ENCODE measurements at places on chromosomes 3 and 15.

DNA sequence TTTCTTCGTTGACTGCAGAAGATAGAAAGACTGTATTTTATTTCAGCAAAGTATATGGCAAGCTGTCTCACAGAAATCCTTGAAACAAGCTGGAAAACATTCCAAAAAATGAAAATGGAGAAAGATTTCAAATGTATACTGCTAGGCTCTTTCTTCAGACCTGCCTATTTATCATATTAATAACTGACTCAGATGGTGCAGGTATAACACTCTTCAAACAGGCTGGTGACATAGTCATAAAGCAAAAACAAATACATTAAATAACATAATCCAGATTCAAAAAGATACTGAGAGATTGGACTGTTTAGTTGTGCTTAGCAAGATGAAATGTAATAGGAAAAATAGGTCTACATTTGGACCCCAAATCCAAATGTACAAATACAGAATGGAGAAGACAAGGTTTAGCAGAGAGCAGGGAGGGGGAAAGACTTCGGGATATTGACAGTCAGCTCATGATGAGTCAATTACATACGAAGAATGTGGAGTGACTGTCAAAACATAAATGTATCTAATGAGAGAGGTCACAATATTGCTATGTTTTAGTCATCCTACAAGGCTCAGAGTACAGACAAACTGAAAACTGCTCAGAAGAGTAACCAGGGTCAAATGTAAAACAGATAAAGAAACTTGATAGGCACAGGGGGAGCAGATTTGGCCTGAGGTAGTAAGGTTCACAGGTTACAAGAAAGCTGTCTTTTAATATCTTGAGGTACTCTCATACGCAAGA is 88.7 kb downstream of the DMXL2 start:
- no peak for DNase-seq

DNA sequence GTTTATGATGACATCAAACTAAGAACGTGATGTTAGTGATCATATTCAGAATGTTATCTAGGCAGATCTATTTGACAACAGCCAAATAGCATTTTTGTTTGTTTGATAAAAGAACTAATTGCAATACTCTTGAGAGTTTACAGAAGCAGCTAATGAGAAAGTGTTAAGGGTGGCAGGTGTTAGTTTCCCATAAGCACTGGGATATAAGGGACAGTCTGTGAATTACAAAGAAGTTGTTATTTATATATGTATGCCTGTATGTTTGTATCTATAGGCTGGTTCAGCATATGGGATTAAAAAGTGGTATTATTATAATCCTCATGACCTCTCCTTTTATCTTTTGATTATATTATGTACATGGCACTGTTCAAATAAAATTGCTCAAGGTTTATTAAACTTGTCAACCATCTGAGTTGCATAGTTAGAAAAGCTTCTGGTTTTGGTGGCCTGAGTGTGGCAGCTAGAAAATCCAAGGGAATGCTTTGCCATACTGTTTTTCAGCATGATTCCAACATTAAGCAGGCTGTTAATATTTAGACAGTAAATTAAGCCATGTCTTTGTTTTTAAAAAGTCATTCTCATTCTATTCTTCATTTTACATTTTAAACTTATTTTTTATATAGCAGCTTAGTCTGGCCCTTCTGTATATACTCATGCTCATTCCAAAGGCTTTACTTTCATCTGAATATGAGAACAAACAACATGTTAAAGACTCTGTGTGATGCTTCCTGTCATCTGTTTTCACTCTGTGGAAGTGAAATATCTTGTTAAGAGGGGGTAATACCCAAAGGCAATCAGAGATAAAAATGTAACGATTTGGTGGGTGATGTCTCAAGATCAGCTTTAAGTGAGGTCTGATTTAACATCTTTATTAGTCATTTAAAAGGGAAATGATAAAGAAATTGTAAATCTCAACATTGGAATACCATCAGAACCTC is 13.1 kb downstream of the ROBO2 start:
- DNase-seq = no peak

DNA sequence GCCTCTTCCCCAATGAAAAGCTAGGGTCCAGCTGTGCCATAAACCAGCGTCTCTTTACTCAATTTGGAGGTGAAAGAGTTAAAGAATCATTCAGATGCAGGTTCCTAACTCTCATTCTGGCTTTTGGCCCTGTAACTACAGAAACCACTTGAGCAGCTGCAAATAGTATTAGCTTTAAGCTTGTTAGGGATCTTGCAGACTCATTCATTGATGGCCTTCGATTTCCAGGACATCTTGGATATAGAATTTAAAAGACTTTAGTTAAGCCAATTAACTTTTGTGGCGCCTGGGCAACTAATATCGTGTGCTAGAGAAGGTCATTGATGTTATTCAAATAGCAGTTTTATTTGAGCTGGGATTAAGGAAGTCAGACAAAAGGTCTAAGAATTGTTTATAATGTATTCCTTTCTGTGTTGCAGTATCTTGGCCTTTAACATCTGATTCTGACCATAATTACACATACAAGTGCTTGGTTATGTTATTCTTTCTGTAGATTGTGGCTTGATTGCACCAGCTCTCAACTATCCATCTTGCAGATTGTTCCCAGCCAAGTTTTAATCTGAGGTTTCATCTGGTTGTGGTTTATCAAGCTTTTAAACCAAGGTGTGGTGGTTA is 185.3 kb downstream of the CACNA2D3 start:
- DNase-seq = no peak

DNA sequence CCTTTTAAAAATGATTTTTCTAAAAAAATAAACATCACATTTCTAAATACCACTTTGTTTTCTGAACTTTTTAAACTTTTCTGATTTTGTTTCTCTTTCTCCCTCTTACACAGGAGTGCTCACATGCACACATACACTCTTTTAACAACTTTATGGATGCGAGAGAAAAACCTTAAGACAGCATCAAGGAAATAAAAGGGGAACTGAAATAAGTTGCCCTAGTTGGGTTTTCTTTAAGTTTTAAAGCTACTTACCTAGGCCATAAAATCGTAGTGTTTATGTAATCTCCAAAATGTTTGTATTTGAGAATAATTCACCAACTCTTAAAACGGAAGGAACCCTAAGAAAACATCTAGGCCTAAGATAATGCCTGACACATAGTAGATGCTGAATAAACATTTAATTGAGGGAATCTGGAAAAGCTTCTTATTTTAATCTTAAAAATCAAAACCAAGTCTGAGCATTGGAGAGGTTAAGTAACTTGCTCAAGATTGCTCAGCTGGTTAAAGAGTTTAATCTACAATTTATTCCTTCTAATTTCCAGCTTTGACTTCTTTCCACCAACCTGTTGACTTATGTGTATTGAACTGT is 1.2 kb upstream of the BBX start:
- no peak for DNase-seq

DNA sequence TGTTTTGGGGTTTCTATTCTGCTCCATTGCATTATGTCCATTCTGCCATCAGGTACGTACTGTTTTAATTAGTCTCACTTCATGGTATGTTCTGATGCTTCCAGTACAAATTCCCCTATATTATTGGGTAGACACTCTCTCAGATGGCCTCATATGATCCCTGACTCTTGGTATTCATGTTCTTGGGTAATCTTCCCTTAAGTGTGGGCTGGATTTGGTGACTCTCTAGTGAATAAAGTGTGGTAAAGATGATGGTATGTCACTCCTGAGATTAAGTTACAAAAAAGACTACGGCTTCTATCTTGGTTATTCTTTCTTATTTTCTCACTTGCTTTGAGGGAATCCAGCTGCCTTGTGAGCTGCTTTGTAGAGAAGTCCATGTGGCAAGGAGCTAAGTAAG is 89.6 kb upstream of the TBC1D5 start:
- no peak for DNase-seq

GRCh38 chr3:9903238-9903624 is 583 bp downstream of the IL17RE start:
- DNase-seq = peak; percentile 74

- no peak for DNase-seq
Observed at GRCh38 chr3:125050488-125051090, 5.2 kb downstream of the HEG1 start.

GRCh38 chr3:71942432-71943187 is 157.7 kb upstream of the PROK2 start:
- no peak for DNase-seq

- DNase-seq = no peak
Observed at GRCh38 chr3:133899311-133899710, 3.6 kb upstream of the RAB6B start.

DNA sequence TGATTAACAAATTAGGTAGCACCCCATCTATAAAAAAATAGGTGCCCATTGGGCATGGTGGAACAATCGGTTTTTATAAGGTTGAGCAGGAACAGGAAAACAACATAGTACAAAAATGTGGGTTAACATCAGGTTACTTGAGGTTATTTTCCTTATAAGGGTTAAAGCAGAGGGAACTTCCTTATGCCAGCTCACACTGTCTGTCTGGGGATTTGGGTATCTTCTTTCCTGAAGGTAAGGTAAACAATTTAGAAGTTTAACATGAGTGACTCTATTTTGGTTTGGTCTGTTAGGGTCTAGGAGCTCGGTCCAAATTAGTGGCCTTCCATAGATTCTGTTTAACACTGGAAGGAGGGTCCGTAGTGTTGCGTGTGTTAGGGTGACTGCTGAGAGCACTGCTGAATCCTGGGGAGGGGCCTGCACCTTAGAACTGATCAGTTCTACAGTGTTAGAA is 14.7 kb downstream of the CHD2 start:
- DNase-seq = no peak

DNA sequence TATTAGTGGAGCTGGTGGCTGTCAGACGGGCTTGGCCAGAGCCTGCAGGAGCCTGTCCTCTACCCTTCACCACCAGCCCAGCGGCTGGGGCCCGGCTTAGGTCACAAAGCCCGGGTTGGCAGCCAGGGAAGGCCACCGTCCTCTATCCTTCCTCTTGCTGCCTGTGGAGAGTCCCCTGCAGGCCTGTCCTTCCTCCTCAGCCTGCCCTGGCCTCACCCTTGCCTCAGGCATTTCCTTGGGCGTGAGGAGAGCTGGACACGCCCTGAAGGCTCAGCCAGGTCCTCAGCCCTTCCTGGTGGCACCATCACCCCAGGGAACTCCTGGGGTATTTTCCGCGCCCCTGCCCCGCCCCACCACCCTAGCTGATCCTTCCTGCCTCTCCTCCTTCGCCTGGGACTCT is 7.7 kb downstream of the CHAC1 start:
- no peak for DNase-seq

DNA sequence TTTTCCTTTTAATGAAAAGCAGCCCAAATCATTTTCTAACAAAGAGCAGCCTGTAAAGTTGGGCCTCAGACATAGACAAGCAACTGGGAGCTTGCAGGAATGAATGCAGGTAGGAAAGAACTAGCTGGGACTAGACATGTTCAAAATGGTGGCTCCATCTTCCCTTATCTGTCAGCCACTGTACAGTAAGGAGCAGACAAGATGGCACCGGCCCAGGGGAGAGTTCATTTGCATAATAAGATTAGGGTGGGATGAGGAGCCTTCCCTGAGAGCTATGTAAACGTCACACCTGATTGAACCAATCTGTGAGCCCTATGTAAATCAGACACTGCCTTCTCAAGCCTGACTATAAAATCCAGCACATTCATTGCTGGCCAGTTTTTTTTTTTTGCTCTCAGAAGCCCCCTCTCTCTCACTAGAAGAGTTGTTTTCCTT is 59.7 kb upstream of the GK5 start:
- DNase-seq = no peak

DNA sequence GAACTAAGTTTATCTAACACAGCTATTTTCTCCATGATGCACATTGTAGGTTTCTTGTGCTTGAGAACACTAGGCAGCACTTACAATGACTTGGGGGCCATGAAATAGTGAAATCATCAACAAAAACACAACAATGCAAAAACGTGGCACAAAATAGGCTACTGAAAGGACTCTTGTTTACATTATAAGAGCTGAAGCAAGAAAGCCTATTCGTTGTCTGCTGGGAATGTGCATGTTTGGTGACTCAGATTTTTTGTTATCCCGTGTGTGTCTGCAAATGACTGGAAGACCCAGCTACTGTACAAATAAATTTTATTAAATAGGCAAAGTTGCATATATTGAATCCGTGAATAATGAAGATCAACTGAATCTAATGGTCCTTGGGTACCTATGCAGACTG is 85.0 kb downstream of the TCF12 start:
- DNase-seq = peak; percentile 12

- peak; percentile 92 for DNase-seq
Observed at GRCh38 chr15:31554261-31554660, 227.6 kb downstream of the KLF13 start.

DNA sequence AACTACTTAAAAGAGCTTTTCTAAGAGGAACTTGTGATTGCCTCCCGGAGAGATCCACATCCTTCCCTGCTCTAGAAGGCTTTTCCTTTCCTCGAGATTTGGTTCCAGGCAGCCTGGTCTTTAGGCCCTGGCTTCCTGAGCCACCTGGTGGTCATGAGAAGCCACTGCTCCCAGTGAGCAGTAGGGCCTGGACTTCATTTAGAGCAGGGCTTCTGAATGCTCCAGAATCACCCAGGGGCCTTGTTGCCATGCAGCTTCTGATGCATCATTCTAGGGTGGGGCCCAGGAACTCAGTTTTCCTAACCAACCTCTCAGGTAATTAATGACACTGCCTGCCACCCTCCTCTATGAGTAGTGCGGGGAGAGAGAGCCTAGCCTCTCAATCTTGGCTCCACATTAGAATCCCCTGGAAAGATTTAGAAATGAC is 29.6 kb downstream of the PSMD6 start:
- DNase-seq = peak; percentile 91

DNA sequence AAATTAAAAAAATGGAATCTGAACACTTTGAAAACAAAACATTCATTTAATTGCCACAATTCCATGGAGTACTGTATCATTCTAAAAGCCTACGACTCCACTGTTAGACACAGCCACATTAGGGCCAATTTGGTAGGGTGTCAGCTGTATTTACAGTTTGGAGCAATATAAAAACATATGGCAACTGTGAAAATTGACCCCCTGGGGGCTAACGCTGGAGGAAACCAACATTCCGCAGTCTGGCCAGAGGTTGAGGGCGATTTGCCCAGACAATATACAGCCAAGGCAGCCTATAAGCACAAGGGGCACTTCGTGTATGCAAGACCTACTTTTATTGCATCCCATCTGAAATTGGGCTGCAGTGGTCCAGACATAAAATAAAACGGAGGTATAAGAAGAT is 476.5 kb upstream of the WNT5A start:
- no peak for DNase-seq

DNA sequence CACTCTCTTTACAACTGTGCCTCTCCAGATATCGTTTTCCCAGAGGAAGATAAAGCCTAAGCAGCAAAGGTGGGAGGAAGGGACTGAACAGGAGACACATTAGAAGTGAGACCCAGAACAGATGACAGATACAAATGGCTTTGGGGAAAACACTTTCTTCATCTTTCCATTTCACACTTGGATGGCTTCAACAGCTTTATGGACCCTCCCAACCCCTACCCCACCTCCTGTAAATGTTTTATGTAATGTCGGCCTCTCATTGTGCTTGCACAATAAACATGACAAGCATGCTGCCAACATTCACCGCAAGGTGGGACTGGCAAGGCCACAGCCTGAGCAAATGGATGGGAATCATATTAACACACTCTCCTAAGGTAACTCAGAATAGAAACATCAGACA is 1088.6 kb downstream of the TUSC7 start:
- no peak for DNase-seq

GRCh38 chr3:167091226-167091625 is 288.9 kb downstream of the ZBBX start:
- no peak for DNase-seq

GRCh38 chr3:126109880-126110235 is 25.9 kb upstream of the SLC41A3 start:
- DNase-seq = no peak

GRCh38 chr3:179837374-179837773 is 184.5 kb downstream of the USP13 start:
- DNase-seq = no peak
